ENCODE measurements at places on chromosomes 3 and 15. TPM values are rescaled to one million over a fixed set of nuclear protein-coding genes. Genes with fewer than 3 reads are reported as not detected.

Gene SCAPER
- 41.3 TPM for total RNA-seq

- no peak for DNase-seq
These were observed 44.4 kb upstream of the C3orf38 start for GRCh38 chr3:88105325-88105724.

Gene CLEC3B
- total RNA-seq: 1.2 TPM

- no peak for DNase-seq
These were observed 120.5 kb upstream of the ALDH1A3 start for GRCh38 chr15:100759106-100759505.

- no peak for DNase-seq
These were observed 145.6 kb downstream of the TCF12 start for GRCh38 chr15:57064033-57064432.

- peak; percentile 45 for DNase-seq
These were observed 175.7 kb downstream of the KLHL25 start for GRCh38 chr15:85618956-85619491.

DNA sequence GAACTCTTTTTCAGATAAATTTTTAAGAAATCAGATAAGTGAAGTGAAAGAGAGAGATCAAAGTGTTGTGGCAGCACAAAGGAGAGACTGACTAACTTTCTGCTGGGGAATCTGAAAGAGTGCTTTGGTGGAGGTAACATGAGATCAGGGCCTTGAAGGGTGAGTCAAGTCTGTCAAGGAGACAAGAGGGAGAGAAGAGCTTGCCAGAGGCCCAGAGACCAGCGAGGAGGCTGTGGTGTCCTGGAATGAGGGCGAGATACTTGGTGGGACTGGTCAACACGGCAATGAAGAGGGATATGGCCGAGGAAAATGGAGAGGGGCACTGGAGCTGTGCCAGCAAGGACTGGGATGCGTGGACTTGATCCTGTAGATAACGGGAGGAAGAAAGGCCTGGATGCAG, 4.6 kb downstream of the TADA3 start:
- no peak for DNase-seq

Gene P2RY13
- not detected for total RNA-seq
